ENCODE measurements at places on chromosomes 1 and 21.

DNA sequence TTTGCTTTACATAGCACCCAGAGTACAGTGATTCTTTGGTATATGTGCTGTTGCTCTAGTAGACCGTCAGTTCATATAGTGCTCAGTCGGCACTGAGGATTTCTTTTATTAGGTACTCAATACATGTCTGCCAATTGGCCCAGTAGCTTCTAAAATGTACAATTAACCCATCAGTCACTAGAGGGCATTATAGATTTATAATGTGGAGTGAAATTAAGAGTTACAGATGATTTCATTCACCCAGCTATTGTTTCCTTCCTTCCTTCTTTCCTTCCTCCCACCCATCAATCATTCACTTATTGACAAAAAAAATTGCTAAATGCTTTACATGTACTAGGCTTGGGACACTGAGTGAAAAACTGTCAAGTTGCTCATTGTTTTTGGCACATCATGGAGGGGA lies 263.6 kb upstream of the USP24 start:
- DNase-seq = no peak

DNA sequence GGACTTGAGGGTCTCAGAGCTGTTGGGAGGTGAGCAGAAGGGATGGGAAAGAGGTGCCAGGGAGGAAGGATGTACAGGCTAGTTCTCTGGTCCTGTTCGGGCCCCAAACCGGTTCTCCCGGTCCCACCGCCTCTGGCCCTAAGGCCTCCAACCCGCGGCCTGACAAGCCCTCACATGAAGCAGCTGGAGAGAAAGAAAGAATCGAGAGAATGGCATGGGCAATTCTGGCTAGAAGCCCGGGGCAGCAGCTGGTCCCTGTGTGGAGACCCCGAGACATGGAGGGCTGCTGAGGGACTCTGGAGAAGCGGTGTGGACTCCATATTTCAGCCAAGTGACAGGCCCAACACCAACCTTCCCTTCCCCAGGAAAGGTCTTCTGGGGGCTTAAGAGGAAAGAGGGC lies 730 bp downstream of the CDC42SE1 start:
- DNase-seq = no peak

GRCh38 chr1:21340230-21340945 lies 50.1 kb upstream of the ECE1 start:
- DNase-seq = no peak

DNA sequence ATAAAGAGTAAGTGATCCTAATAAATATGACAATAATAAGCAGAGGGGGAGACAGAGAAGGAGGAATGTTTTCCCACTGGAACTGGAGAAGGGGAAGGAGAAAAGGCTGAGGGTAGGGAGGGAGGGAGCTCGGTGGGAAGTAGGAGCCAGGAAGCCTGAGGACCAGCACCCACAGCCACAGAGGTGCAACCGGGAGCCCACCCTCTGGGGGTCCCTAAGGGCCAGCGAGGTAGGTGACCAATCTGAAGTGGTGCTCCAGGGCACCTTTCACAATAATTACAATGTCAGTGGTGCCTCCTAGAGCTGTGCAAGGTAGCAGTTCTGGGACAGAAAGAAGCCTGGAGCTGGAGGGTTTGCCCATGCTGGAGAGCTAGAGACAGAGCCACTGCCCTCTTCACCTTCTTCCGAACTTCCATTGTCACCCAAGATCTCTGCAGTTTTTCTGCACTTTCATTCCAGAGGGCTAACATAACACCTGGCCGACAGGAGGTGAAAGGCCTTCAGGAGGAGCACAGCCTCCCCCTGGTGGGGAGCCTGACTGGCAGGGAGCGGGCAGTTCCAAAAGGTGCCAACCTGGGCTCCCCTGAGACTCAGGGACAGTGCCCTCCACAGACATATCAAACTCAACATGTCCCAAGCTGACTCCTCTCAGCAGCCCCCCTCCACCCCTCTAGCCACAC lies 4.1 kb upstream of the AHCYL1 start:
- DNase-seq = no peak
